Astrocyte (in vitro differentiated cells and primary cell): ENCODE measurements at places on chromosomes 7 and 10.

DNA sequence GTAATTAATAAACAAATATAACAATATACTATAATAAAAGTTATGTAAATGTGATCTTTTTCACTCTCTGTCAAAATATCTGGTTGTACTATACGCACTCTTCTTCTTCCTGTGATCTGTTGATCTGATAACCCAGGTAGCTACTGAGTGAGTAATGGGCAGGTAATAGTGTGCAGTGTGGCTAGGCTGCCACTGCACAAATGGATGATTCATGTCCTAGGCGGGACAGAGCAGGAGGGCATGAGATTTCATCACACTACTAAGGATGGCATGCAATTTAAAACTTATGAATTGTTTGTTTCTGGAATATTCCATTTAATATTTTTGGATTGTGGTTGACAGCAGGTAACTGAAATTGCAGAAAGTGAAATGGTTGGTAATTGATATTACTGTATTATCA is 44.5 kb downstream of the TAS2R16 start:
- no peak for DNase-seq

GRCh38 chr7:117134889-117135552 is 181.7 kb downstream of the ST7 start:
- peak; percentile 59 for DNase-seq

DNA sequence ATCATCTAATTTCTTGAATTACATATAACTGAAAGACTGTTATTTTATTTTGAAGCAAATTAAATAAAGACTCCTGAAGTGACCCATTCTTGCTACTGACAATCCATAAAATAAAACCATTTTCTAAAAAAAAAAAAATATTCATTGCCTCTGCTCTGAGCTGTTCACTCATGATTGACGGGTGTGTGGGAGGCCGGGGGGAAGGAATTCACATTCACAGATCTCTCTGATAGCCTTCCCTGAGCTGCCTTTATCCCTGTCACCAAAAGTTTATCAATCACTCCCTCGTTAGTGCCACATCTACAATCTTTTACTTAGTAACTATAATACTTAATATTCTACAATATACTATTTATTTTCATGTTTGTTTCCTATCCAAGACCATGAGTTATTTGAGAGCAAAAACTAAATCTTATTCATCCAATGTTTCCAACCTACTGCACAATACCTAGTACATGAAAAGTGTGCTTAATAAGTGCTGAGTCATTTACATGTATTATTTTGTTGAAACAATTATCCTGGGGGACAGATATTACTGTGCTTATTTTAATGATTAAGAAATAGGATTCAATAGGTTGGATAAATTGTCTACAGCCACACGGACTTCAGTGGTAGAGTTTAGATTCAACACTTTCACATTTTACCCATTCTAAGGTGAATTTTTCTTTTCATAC is 618.7 kb downstream of the PHTF2 start:
- no peak for DNase-seq

DNA sequence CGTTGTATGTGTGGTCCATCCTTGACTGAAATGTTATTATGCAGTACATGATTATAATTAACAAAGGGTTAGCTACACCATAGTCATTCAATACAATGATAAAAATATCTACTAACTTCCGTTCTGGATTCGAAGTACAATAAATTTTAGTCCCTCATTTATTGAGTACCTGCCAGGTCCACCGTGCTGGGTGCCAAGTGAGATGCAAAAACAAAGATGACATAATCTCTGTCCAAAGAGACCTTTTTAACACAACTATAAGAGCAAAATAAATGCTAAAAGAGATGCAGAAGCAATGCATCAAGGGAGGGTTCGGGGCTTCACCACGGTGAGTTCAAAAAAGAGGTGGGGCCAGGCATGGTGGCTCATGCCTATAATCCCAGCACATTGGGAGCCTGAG is 33.1 kb downstream of the LAMB1 start:
- no peak for DNase-seq

- DNase-seq = peak; percentile 28
These were observed 178.5 kb downstream of the AMPH start for GRCh38 chr7:38452681-38453108.

GRCh38 chr7:116740755-116741462 is 68.9 kb downstream of the MET start:
- DNase-seq = no peak

- DNase-seq = peak; percentile 85
These were observed 65.8 kb downstream of the PIP4K2A start for GRCh38 chr10:22648547-22648961.

DNA sequence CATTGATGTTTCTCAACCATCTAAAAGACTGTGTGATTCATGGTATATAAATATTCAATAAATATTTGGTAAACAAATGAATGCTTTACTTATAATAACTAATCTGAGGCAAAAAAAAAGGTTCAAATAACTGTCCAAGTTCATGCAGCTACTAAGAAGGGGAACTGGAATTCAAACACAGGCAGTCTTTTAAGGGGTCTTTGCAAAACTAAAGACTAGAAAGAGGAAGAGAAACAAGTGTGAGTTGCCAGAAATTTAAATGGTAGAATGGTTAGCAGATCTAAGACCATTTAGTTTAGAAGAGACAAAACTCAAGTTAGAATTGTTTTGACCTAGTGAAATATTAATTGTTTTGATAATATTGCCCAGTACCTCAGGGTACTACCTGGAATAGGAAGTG is 642.0 kb upstream of the LRRN3 start:
- no peak for DNase-seq

DNA sequence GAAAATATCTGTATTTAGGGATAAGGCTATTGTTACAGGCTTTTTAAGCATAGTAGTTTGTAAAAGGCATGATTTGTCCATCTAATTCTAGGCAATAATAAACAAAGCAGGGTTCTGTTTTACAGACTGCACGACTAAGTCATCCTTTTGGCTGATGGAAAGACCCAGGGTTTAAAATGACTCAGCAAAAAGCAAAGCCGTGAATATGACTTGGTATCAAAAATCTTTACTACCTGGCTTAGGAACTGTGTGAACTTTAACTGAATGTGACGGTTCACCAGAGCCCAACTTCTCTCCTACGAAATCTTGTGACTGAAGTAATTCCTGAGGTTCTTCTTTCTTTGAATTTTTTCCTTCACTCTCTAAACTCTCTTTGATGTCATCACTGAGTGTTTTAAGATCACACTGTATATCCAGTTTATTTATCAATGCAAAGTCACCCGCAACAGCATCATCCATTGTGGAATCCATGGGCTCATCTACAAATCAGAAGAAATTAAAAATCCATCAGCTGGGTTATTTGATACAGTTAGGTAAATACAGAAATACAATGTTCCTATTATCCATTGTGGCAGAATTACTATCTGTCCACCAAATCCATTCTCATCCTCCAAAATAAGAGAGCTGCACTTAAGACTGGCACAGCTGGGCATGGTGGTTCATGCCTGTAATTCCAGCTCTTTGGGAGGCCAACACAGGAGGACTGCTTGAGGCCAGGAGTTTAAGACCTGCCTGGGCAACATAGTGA is 17.0 kb downstream of the ATE1 start:
- DNase-seq = peak; percentile 46

- DNase-seq = no peak
These were observed 36.2 kb downstream of the BEND7 start for GRCh38 chr10:13492493-13493180.

DNA sequence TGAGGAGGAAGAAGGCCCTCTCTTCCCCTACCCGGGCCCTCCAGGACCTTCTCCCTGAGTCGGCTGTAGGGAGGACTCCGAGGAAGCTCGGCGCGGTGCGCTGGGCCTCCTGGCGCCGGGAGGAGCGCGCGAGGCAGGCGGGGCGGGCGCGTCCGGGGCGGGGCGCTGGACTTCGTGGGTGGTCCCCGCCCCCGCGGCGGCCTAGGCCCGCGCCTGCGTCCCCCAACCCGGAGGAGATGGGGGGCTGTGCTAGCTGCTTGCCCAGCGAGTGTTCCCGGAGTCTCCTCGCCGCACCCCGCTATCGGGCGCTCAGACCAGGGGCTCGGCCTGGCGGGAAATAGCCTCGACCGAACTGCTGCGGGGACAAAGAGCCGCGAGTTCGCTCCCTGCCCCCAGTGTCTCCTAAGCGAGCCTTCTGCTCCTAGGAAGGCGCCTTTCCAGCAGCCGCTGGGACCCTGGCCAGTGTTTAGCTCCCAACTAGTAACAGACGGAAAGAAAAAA is 19.2 kb upstream of the SMO start:
- peak; percentile 36 for DNase-seq

GRCh38 chr7:2928613-2929311 is 84.7 kb upstream of the GNA12 start:
- DNase-seq = no peak

- peak; percentile 84 for DNase-seq
These were observed 86.7 kb upstream of the ADRB1 start for GRCh38 chr10:113957013-113957412.

GRCh38 chr10:4176500-4177281 is 391.7 kb upstream of the KLF6 start:
- DNase-seq = no peak

DNA sequence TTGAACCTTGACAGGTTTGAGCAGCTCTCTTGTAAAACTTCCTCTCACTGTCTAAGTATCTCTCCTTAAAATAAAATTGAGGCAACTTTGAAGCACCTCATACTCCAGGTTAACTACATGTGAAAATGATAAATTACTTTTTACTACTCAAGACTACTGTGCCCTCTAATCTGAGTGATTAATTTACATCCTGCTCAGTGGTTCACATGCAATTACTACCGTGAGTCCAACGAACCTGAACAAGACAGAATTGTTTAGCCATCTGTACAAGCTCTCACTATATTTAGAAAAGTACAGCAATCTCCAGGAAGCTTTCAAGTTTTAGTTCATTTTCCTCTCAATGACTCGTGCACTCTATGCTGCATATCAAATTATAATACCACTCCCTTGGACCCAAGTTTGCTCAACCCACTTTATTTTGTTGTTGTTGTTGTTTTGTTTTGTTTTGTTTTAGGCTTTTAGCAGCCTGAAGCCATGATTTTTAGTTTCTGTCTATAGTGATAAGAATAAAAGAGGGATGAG is 21.2 kb downstream of the PDE1C start:
- DNase-seq = peak; percentile 67
